Fibroblast of skin of right quadriceps (primary cell): ENCODE measurements at places on chromosomes 2 and 18.

GRCh38 chr2:57602733-57603132, 443.9 kb upstream of the VRK2 start:
- DNase-seq: no peak

DNA sequence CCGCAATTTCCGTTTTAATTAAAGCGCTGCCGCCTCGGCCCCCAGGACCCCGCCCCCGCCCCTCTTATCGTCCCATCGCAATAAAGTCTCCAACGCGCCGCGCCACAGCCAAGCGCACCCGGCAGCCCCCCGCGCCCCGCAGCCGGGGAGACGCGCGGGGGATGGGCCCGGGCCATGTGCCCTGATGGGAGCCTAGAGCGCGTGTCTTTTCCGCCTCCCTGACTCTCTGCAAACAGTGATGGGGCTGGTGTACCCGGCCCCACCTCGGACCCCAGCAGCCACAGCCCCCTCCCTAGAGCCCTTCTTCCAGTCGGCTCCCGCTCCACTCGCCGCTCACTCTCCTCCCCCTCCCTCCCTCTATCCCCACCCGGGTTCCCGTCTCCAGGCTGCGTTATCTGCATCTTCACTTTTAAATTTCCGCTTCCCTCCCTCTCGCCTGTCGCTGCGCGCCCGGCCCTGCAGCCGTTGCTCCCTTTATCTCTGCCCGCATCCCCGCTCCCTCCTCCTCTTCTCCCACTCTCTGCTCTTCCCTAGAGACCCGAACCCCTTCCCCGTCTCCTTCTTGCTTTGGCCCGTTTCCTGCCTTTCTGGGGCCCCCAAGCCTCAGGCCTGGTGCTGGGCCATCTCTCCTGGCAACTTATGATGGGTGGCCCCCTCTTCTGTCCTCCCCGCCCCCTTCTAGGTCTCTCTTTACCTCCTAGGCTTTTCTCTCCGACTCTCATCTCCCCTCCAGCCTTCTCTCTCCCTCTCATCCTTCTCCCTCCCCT, 524 bp upstream of the FEV start:
- no peak for DNase-seq

GRCh38 chr2:74281141-74281975, 61.9 kb downstream of the SLC4A5 start:
- DNase-seq: no peak

GRCh38 chr2:3159782-3160545, 217.7 kb downstream of the EIPR1 start:
- no peak for DNase-seq

- DNase-seq: no peak
These were observed 678.0 kb downstream of the RNF144A start for GRCh38 chr2:7595206-7595605.
